NCI-H2171 treated with DMSO at 0.1 percent for 48 hours (cell line): ENCODE measurements at places on chromosomes 6 and 20.

GRCh38 chr6:37005061-37005810 lies at the start of gene FGD2:
FGD2 (plus strand) TSS chr6:37005655; CDS start chr6:37005818, 163 bp downstream.
- DNase-seq = no peak

DNA sequence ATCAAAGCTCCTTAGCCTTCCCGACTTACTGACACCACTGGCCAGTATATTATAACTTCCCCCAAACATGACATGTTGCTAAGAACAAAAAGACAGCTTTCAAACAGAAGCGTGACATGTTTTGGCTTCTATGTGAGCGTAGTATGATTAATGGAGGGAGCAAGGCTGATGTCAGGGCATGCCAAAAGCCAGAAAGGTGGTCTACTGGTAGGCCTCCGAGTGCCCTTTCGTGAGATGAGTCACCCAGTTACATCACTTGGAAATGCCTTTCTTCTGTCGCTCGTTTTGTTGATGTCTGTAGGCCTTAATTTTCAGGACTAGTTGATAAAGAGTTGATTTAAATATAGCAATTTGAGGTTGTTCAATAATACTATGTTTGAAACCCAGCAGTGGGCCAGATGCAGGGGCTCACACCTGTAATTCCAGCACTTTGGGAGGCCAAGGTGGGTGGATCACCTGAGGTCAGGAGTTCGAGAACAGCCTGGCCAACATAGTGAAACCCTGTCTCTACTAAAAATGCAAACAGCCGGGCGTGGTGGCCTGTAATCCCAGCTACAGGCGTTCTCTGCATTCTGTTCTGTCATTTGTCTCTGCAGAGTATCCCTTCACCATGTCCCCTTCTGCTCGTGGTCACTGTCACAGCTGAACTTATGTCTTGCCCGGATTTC lies 53.3 kb downstream of the CNKSR3 start:
- DNase-seq = no peak

- DNase-seq = no peak
These were observed 273.9 kb upstream of the RNF217 start for GRCh38 chr6:124688369-124688768.

- DNase-seq = no peak
These were observed 91.7 kb downstream of the CLIC5 start for GRCh38 chr6:45923831-45924391.

- DNase-seq = no peak
These were observed 73.4 kb upstream of the RAB32 start for GRCh38 chr6:146470091-146470770.

DNA sequence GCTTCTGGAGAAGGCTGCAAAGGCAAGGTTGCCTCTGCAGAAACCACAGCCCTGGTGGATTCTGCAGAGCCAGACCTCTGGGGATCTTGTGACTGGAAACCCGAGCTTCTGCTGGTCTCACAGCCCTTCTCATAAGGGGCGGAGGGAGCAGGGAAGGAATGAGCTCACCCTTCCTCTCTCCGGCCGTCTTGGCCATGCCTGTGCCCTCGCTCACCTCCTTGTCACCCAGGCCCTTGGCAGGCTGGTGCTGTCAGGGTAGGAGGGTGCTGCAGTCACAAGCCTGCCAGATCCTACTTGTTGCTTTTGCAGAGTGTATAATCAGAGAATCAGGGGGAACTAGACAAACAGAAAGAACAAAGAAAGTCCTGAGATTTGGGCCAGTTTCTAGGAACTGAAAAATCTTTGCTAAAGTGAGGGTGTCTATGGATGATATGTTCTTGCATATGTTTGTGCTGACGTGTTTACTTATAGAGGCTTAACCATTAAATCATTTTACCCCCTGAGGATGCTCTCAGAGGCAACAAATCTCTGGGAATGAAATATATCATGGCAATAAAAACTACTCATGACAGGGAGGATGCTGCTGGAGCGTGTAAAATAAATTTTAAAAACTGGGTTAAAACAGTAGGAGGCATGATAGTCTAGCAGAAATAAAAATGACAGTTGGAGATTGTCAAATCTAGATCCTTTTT lies 244.9 kb upstream of the SOX4 start:
- peak; percentile 41 for DNase-seq

DNA sequence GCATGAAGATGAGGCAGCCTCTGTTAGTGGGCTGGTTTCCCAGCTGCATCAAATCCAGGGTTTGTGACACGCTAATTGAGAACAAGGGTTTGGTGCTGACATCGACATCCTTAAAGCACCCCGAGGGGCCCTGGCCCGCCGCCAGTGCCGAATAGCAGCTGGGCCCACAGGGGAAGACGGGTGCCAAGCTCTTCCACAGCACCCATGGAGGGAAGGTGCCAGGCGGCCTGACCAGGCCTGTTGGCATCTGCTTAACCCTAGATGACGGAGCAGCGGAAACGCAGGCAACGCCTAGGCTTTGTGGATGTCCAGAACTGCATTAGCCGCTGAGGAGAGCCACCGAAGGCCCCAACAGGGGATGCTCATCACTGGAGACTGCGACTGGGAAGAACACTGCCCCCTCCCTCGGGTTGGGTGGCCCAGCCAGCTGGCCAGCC lies 16.0 kb downstream of the UQCC2 start:
- no peak for DNase-seq

GRCh38 chr6:51830666-51831065 lies 256.7 kb downstream of the PKHD1 start:
- no peak for DNase-seq

GRCh38 chr6:105510746-105511145 lies 107.9 kb upstream of the PREP start:
- no peak for DNase-seq

DNA sequence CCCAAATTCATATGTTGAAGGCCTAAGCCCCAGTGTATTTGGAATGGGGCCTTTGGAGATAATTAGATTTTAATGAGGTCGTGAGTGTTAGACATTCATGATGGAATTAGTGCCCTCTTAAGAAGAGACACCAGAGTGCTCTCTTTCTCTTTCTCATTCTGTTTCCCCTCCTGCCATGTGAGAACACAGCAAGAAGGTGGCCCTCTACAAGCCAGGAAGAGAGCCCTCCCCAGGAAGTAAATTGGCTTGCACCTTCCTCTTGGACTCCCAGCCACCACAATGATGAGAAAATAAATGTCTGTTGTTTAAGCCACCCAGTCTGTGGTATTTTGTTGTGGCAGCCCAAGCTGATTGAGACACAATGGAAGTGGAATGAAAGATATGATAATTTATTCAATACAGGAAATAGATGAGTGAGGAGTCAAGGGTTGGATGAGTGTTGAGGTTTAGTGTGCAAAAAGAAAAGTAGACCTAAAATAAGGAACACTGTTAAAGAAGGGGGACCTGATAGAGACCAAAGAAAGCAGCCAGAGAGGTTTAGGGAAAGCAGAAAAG lies 25.9 kb upstream of the ATXN1 start:
- DNase-seq = no peak

- DNase-seq = no peak
These were observed 154.2 kb downstream of the DLL1 start for GRCh38 chr6:170136541-170137175.

DNA sequence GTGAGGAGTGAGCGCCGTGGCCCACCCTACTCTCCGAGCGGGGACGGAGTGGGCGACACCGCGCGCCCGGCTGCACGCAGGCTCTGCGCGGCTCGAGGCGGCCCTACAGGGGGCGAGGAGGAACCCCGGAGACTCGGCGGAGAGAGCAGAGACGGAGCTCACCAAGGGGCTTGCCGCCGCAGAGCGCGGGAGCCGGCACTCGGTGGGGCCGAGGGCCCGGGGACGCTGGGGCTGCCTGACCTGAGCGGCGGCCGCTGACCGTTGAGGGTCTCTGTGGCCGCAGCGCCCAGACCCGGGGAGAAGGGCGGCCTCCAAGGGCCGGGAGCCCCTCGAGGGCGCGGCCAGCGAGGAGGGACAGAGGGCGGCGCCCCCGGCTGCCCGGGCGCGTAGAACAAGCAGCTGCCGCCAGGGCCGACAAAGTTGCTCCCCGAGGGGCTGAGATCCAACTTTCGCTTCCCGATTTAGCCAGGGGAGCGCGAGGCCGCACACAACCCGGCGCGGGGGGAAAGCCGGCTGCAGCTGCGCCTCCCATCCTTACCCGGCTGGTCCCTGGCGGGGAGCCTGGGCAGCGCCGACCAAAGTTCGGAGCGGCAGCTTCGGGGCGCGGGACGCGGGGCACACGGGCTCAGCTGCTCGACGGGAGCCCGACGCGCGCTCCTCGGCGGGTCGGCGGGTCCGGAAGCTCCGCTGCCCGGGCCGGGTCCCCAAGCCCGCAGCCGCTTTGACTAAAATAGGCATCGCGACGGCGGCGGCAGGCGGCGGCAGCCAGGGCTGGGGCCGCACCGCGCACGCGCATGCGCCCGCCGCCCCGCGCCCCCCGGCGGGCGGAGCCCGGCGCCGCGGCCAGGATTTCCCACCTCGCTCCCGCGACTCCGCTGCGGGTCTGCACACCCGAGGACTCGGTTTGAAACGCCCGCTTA lies 43.1 kb downstream of the POPDC3 start:
- peak; percentile 71 for DNase-seq

GRCh38 chr6:53691667-53692133 lies 26.1 kb upstream of the KLHL31 start:
- DNase-seq = peak; percentile 61

DNA sequence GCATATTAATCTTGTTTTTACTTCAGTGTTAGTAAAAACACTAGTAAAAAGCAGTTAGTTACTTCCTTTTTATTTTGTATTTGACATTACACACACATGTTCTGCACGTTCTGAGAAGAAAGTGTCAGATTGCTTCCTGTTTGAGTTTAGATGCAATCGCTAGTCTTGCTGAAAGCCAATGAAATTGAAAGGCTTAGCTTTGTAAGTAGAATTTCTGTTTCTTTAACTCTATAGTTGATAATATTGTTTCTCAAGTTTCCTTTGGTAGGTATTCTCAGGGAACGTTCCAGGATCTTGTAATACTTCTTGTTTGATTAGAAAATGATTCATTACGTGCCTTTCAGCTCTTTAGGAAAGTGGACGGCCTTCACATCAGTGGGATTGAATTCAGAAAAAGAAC lies 55.0 kb downstream of the CDKAL1 start:
- DNase-seq = no peak

DNA sequence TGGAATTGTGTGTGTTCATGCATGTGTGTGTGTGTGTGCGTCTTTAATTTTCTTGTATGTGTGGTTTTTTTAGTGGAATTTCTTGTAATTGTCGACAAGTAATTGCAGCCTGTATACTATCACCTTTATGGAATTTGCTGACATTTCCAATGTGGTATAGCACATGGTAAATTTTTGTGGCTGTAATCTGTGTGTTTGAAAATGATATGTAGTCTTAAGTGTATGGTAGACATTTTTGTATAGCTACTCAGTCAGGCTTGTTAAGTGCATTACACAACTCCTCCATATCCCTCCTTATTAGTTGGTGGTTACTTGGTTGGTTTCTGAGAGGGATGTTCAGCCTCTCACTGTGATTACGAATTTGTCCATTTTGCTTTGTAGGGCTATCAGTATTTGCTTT lies 384.5 kb upstream of the HSF2 start:
- no peak for DNase-seq

GRCh38 chr6:122640366-122640765 lies 30.2 kb downstream of the PKIB start:
- no peak for DNase-seq

- no peak for DNase-seq
These were observed 5.8 kb upstream of the ABHD16B start for GRCh38 chr20:63855363-63856097.

DNA sequence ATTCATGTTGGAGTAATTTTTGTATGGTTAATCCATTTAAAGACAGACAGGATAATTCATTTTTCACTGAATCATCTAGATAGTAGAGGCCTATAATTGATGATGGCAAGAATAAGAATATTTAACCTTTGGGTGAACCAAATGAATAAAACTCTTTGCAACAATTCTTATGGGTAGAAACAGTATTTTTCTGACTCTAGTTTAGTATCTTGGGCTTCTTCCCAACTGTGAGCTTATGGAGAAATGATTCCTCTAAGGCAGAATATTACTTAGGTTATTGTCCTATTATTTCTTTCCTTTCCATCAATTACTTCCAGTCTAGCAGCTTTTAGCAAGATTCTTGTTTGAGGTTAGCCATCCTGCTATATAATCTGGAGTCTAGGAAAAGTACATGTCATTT lies 734.9 kb upstream of the FLRT3 start:
- DNase-seq = peak; percentile 9

DNA sequence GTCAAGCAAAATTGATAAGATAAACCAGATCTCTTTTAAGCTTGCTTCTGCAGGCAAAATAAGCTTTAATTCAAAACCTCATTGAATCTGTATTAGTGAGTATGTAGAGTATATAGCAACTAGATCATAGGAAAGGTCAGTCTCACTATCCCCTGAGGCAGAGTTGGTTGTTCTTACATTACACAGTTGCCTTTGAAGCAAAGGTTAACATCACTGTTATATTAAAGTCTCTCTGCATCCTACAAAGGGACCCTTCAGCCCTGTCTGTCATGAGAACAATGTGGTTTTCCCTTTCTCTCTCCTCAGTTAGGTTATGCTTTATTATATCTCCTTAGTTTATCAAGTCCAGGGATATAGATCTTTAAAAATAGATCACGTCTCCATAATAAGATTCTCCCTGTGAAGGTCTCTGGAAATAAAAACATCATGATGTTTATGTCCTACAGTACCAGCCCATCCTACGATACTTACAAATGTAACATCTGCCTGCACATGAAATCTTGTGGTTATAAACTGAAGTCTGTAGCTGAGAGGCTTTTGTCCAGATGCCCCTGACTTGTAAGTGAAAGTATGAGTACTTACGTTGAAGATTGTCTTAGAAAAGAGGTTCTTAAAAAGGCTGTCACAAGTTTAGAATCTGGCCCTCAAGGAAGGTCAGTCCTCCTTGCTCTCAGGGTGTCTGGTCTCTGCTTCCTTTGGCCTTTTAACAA lies 103.6 kb downstream of the VIP start:
- no peak for DNase-seq

- no peak for DNase-seq
These were observed 11.1 kb upstream of the ITPR3 start for GRCh38 chr6:33610067-33610466.
